CD4-positive, alpha-beta T cell treated with Interleukin-4 for 1 hour (primary cell): ENCODE measurements at places on chromosomes 12 and 14.

DNA sequence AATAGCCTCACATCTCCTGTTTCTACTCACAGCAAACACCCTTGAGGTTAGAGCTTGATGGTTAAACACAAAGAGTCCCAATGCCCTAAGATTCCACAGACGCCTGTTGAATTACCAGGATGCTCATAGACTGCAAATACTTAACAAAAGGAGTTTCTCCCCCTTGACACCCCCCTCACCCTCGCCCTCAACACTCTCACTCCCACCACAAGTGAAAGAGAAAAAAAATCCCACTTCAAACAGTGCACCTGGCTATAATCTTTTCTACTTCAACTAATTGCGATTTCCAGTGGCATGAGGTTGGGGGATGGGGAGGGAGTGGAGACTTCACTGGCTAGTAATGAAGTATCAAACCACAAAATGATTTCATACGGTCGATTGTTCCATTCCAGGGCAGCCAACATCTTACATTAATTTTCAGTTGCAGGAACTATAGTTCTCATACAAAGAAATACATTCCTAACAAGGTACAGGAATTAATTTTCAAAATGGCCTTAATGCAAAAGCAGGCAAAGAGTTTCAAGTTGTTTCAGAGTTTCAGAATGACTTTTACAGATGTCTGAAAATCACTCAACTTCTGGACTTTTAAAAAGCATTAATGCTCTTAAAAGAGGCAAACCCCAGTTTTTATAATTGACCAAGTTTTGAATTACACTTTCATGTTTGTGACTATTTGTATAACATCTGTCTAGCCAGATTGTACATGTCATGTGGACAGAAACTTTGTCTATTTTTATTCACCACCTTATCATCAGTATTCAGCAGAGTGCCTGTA, 390.7 kb downstream of the C12orf75 start:
- DNase-seq, result no peak

DNA sequence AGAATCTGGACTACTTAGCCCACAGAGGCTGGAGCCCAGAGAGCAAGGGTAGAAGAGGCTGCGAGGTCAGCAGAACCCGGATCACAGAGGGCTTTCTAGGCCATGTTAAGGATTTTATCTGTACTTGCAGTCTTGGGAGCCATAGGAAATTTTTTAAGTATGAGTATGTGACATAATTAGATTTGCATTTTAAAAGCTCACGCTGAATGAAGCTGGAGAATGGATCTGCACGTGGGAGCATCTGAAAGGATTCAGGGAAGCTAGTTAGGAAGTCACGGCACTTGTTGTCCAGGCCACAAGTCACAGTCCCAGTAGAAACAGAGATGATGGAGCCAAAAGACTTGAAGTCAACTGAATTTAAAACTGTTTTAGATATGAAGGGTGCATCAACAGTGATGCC, 14.1 kb downstream of the CORO1C start:
- DNase-seq, result no peak

GRCh38 chr14:21917699-21918436, 244.2 kb upstream of the OR4E1 start:
- peak; percentile 78 for DNase-seq

DNA sequence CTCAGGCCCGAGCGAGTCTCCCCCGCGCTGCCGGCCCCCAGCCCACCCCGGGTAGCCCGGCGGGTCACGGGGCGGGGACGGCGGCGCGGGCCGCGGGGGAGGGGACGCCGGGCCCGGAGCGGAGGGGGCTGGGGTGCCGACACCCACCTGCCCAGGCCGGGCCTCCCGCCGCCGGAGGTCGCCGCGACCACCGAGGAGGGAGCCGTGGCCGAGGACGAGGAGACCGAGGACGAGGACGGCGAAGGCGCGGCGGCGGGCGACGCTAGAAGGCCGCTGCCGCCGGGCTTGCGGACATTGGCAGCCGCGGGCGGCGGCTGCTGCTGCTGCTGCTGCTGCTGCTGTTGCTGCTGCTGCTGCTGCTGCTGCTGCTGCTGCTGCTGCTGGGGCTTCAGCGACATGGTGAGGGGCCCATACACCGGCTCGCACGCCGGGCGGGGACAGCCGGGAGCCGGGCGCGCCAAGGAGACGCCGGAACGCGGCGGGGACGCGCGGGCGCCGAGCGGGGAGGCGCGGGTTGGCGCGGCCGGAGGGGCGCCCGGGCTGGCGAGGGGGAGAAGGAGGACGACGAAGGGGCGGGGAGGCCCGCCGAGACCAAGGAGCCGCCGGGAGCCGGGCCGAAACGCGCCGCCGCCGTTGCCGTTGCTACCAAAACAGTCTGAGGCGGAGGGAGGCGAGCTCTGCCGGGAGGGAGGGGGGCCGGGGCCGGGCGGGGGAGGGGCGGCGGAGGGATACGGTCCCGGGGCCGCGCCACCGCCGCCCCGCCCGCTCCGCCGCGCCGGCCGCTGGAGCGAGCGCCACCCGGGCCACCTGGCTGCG, at the start of gene ATXN2:
Gene ATXN2, minus strand, starts transcription at position 679 of the 816 bp plus-strand sequence. Its CDS starts 281 bp downstream, at position 398.
- DNase-seq, result peak; percentile 64

GRCh38 chr12:73677520-73678291, 859.9 kb upstream of the ATXN7L3B start:
- no peak for DNase-seq

DNA sequence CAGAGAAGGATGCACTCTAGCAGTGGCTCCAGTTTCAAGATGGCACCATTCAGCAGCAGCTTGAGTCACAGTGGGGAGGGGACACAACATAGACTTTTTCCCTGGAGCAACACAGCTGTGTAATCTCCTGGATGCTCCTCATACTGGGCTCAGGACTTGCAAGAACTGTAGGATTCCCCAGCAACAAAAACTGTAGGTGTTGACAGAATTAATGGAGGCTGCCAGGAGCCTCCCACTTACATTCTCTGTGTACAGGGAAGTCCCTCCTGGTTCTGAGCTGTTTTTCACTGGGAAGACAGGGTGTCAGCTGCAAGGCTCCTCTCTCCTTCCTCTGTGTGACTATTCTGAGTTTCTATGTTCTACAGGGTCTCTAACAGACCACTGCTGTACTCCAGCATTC, 217.9 kb downstream of the KIF21A start:
- DNase-seq, result no peak

GRCh38 chr12:42186793-42187192, 42.1 kb upstream of the GXYLT1 start:
- DNase-seq, result no peak

- DNase-seq, result no peak
Measured at GRCh38 chr12:15693228-15693911, 95.8 kb downstream of the EPS8 start.

DNA sequence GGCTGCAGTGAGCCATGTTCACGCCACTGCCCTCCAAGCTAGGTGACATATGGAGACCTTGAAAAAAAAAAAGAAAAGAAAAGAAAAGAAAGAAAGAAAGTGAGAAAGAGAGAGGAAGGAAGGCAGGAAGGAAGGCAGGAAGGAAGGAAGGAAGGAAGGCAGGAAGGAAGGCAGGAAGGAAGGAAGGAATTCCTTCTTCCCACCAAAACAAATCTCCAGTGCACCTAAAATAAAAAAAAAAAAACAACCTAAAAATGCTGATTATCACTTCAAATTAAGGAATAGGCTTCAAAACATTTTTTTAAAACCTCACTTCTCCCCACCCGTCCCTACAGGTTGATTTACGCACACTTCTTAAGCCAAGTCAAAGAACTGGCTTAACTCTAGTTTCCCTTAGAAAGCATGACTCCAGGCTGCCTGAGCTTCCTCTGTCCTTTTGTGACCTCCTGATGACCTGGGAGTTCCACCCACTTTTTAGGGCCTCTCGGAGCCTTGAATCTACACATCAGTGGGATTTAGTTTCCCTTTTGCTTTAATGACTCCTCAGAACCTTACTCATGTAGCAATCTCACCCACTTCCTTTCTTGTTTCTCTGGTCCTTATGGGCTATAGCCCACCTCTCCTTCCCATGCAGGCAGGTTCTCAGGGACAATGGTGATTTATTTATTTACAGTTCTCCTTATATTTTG, 18.6 kb downstream of the DUSP6 start:
- peak; percentile 68 for DNase-seq

- DNase-seq, result no peak
Measured at GRCh38 chr12:80716696-80717469, at the start of gene MYF5. MYF5 (plus strand) TSS chr12:80716912; CDS start chr12:80717064, 152 bp downstream.

- no peak for DNase-seq
Measured at GRCh38 chr14:31965735-31966598, 111.1 kb upstream of the ARHGAP5 start.

DNA sequence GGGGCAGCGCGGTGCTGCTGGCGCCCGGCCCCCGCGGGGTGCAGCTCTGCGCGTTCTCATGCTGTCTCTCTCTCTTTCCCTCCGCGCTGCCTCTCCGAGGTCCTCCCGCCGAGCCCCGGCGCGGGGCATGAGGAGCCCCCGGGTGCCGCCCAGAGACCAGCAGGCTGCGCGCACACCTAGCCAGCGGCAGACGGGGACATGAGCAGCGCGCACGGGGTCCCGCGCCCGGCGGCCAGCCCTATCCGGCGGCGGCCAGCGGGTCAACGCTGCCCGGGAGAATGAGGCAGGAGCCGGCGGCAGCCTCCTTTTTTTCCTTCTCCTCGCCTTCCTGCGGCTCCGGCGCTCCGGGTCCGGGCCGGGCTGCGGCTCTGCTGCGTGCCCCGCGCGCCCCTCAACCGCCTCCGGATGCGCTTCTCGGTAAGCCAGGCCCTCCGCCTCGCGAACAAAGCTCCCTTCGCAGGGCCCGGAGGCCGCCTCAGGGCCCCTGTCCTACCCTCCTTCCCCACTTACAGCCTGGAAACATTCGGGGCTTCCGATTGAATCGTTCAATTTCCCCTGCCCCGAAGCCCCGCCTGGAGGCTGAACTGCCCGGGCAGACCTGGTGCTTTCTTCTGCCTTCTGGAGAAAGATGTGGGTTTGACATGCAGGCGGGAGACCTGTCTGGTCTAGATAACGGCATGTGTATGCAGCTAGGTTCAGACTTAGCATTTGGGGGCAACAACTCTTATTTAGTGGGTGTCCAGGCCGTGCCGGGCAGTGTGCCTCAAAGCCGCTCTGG, at the start of gene TUNAR:
Gene TUNAR, plus strand, starts transcription at position 72 of the 778 bp plus-strand sequence.
- DNase-seq, result no peak

GRCh38 chr14:29822430-29822709, 105.3 kb downstream of the PRKD1 start:
- no peak for DNase-seq

- peak; percentile 50 for DNase-seq
Measured at GRCh38 chr12:54306925-54307741, 6.3 kb upstream of the NFE2 start.

- DNase-seq, result peak; percentile 76
Measured at GRCh38 chr12:47742253-47742825, 16.3 kb downstream of the RAPGEF3 start.

DNA sequence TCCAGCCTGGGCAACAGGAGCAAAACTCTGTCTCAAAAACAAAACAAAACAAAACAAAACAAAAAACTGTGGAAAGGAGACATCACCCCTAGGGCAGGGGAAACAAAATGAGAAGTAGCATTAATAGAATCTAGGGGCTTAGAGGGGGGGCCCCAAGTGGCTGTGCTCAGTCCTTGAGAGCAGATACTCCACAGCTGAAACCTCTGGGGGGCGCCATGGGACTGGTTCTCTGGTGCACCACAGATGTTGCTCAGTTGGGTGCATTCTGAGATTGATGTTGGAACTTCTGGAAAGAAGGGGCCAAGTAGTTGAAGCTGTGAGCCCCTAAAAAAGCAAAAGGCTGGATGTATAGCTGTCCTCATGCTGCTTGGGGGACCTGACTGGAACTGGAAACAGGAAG, 11.8 kb upstream of the SYNE2 start:
- peak; percentile 75 for DNase-seq

GRCh38 chr12:460261-461230, 807 bp downstream of the B4GALNT3 start:
- DNase-seq, result peak; percentile 27
